ENCODE measurements at places on chromosomes 2 and 18.

DNA sequence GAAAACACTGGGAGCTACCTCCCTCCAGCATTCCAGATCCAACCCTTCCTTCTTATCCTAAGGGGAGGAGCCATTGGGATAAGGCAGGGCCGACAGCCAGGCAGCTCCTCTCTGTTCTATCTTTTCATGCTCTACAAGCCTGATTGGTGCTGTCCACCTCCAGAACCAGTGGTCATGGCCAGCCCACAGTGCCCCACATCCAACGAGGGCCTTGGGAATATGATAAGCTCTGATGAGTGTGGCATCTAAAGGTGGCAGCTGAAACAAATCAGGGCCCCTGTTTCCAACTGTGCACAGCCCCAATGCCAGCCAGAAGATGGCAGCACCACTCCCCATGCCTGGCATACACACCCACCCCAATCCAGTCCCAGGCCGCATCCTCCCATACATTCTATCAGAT is 329.3 kb downstream of the C1D start:
- no peak for DNase-seq

DNA sequence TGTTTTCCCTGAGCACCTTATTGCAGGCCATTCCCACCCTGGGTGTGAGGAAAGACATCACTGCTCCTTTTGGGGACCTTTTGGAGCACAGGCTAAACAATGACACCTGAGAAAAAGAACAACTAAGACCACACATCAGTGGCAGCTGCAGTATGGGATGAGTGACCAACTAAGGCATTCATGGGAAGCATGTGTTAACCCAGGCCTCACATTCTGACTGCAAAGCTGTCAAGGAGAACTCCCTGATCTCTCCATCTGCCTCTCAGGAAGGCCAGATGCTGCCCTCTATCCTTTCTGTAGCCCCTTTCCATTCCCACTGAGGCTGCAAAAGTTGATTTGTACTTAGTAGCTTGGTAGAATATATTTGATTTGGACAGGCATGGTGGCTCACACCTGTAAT is 277.7 kb upstream of the FBXO11 start:
- DNase-seq: no peak

- DNase-seq: no peak
Measured at GRCh38 chr2:220034426-220035130, 407.1 kb downstream of the SLC4A3 start.

DNA sequence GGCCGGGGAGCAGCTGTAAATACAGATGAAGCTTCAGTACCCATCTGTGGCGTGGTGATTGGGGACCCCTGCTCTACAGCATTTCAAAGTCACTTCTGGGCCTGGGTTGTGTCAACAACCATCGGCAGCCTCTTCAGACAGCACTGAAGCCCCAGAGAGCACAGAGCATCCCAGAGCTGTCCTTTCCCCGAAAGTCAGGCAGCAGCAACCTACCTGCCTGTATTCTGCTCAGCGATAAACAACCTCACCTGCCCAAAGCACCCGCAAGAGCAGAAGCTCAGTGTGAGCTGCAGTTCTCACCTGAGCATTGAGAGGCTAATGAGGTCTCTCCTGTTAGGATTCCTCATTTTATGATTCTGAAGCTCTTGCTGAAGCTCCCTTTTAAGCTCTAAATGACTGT is 19.3 kb downstream of the TRABD2A start:
- DNase-seq: no peak

- DNase-seq: no peak
Measured at GRCh38 chr2:201185863-201186262, 2.9 kb downstream of the CASP10 start.

- DNase-seq: no peak
Measured at GRCh38 chr2:159505196-159505595, 111.2 kb downstream of the BAZ2B start.

DNA sequence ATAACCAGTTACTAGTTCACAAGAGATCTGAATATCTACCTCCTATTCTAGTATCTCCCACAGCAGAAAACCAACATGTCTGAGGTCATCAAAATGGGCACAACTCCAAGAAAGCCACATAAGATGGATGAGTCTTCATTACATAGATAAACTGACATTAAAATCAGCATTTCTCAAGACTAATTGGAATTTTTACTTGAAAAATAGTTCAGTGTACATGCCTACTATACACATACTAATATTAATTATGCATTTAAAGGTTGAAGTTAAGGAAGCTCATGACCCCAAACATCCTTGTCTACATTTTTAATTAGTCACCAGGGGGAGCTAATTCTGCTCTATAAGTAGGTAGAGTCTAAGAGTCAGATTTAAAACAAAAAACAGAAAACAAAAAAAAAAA is 41.9 kb downstream of the ZNF521 start:
- no peak for DNase-seq

GRCh38 chr2:142756430-142756829 is 121.0 kb upstream of the KYNU start:
- no peak for DNase-seq

GRCh38 chr2:72921853-72922252 is 4.5 kb downstream of the EMX1 start:
- DNase-seq: no peak

DNA sequence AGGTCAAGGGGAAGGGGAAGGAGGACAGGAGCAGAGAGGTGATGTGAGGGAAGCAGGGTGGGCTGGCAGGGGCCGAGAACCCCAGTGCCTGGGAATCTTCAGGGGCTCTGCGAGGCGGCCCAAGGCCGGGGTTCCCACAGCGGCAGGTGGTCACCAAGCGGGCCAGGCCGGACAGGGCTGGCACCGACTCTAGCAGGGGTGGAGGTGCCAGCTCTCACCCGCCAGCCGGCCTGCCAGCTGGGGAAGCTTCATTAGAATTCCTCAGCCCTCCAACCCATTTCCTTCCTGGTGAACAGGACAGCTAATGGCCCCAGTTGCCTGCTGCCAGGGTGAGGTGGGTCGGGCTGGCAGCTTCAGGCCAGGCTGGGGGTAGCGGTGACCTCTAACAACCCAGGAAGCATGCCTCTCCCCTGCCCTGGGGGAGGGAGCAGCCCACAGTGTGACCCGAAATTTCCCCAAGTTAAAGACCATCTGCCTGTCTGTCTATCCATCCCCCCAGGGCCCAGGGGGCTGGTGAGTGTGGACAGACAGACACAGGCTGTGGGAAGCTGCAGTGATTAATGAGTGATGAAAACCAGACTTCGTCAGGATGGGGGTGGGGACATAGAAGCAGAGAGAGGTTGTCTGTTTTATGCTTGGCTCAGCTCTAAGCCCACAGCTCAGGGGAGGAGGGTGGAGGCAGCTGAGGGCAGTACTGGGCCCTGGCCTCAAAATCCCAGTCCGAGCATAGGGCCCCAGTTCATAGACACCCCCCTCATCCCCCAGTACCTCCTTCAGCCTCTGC is 144.1 kb downstream of the ZFP36L2 start:
- no peak for DNase-seq

- DNase-seq: no peak
Measured at GRCh38 chr2:228853151-228853550, 417.9 kb downstream of the PID1 start.

- DNase-seq: no peak
Measured at GRCh38 chr2:1641523-1641922, 102.8 kb downstream of the PXDN start.

- no peak for DNase-seq
Measured at GRCh38 chr2:238887616-238888015, 39.7 kb downstream of the TWIST2 start.

GRCh38 chr2:46818141-46818621 is 97.4 kb downstream of the MCFD2 start:
- no peak for DNase-seq

GRCh38 chr18:22559414-22560274 is 141.9 kb upstream of the CTAGE1 start:
- peak; percentile 26 for DNase-seq

DNA sequence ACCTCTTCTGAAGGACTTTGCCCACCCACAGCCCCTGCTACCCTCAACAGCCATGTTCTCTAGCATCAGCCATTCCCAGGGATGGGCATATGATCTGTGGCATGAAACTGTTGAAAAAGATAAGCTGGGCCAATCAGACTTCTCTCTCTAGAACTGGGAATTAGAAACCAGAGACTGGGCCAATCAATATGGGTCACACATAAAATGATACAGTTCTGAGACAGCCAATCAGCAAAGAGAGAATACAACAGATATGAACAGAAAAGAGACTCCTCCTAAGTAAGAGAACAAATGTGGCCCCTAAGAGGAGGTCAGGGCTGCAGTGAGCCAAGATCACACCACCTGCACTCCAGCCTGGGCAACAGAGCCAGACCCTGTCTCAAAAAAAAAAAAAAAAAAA is 2.1 kb downstream of the KIDINS220 start:
- DNase-seq: no peak

DNA sequence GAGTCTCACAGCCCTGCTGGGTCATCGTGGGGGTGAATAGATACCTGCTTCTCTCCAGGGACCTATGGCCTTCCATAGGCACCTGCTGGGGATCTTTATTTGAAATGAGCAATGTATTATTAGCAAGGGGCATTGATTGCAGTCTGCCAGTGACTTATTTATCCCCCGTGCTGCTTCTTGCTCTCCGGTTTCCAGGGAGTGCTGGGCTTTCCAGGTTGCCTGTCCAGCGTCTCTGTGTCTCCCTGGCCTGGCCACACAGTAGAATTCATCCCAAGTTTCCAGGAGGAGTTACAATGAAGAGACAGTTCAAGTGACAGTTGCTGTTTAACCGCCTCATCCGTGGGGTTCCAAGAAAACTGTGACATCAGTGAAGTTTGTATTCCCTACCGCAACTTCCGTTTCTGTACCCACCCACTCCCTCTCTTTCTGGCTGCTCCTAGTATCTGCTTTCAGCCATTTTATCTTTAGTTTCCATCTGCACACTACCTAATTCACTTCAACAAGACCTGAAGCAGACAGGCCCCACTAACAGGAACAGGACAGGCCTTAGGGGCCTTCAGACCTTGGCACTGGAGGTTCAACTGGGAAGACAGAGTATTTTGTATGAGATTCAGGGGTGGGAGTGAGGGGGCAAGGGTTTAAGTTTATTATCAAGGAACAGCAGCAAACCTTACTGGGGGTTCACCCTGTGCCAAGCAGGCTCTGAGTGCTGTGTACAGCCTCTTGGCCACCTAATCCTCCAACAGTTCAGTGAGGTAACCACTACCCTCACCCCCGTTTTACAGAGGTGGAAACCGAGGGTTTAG is 134.8 kb downstream of the PRKCE start:
- DNase-seq: no peak

DNA sequence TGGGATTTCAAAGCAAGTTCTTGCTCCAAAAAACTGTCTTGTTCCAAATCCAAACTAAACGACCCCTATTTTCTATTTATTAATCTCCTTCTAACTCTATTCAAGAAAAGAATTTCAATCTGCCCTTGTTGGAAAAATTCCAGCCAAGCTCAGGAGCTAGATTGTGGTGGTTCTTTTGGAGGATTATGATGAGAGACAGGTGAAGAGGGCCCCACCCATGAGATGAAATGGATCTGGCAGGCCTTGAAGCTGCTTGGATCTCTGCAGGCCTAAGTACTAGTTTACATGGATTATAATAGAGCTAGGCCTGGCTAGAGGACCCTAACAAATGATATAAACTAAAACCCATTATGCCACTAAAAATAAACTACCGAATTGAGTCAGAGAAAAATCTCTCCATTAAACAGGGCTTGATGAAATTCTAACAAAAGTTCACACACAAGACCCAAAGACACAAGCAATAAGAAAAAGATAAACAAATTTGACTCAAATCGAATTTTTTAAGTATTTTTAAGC is 101.6 kb downstream of the GFPT1 start:
- no peak for DNase-seq

- no peak for DNase-seq
Measured at GRCh38 chr2:150924878-150925277, 336.8 kb downstream of the RBM43 start.

- peak; percentile 67 for DNase-seq
Measured at GRCh38 chr2:61853086-61853846, 594 bp downstream of the FAM161A start.

DNA sequence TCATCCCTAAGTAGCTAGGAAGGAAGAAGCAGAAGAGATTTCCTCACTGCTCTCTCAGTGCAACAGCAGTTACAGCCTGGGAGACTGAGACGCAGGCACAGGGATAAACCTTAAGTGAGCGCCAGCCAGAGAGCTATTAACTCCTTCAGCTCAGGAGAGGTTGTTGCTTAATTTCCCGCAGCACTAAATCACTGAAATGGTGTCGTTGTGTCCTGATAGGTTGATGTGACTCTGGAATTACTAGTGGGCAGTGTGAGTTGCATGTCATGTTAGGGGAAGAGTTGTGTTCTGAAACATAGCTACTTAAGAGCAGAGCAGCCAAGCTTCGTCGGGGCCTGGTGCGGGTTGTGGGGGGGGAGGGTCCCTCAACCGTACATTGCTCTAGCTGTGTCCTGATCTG is 225.8 kb downstream of the NAPG start:
- no peak for DNase-seq

DNA sequence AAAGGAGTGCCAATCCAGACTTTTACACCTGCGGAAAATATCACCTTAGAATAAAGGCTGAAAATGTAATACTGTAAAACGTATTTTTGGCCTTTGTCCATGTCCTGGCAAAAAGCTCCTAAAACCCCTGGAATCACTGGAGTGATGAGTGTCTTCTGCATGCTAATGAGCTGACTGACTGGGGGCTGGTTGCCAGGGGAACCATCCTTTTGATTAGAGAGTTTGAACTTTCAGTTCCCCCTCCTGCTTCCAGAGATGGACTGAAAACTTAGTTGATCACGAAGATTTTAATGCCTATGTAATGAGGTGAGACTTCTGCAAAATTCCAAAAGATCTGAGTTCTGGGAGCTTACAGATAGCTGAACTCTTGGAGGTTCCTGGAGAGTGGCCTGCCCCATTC is 20.5 kb downstream of the PUM2 start:
- DNase-seq: no peak

- no peak for DNase-seq
Measured at GRCh38 chr2:23206650-23207049, 178.3 kb upstream of the KLHL29 start.

DNA sequence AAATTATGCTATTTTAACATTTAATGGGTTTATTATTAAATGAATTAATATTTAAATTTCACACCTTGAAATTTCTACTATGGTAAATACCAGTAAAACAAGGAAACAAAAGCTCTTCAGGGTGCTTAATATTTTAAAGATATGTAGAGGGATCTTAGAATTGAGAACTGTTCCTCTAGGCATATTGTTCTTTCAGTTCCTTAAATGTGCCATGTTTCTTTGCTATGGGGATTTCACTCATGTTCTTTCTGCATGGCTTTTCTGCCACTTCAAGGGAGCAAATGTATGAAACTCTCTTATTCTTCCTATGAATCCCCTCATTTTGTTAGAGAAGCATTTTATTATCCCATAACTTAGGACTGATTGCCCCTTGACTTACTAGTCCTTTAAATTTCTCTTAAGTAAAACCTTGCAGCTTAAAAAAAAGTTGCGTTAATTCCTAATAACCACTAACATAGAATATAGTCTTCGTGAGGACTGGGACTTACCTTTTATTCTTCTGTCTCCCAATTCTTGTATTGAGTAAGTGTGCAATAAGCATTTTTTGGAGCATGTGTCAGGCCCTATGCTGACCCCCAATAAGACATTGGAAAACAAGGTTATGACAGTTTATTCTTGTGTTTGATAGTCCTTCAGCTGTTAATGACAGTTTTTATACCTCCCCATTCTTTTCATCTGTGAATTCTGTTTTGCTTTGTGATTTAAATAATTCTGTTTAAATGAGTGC is 95.7 kb downstream of the BIRC6 start:
- no peak for DNase-seq
